ENCODE measurements at places on chromosomes 5 and 9. TPM values are rescaled to one million over a fixed set of nuclear protein-coding genes. Genes with fewer than 3 reads are reported as not detected.

Gene CD74
- 1.1 TPM for polyA plus RNA-seq

Gene LCN9
- polyA plus RNA-seq: not detected

Gene CDKN2A
- polyA plus RNA-seq: 143 TPM

Gene PSD2
- 0.03 TPM for polyA plus RNA-seq

Gene HTR1A
- polyA plus RNA-seq: not detected

Gene SPATA31A3
- polyA plus RNA-seq: not detected

Gene ALDOB
- not detected for polyA plus RNA-seq

Gene TMEM215
- not detected for polyA plus RNA-seq

Gene CA9
- polyA plus RNA-seq: 3.9 TPM

Gene PCDHB15
- polyA plus RNA-seq: 0.17 TPM

Gene IFNE
- 0.96 TPM for polyA plus RNA-seq

Gene PCDHGA4
- polyA plus RNA-seq: 3.5 TPM

Gene LEAP2
- polyA plus RNA-seq: 0.36 TPM

Gene IFNA13
- polyA plus RNA-seq: not detected

Gene MAMDC4
- polyA plus RNA-seq: 5.0 TPM

Gene FOXD4L6
- polyA plus RNA-seq: not detected

Gene CCL21
- not detected for polyA plus RNA-seq

Gene CLIC3
- 1.7 TPM for polyA plus RNA-seq

Gene NTRK2
- 0.02 TPM for polyA plus RNA-seq

Gene DNAJC25
- polyA plus RNA-seq: 6.7 TPM

Gene OR1J2
- polyA plus RNA-seq: not detected
